ENCODE measurements at places on chromosomes 3 and 15.
A peak's percentile ranks its signal among the peaks of the same experiment; 100 is the strongest.

- DNase-seq, result peak; percentile 77
These were observed 7.0 kb downstream of the ADIPOQ start for GRCh38 chr3:186849374-186849975.

- no peak for DNase-seq
These were observed 31.3 kb upstream of the RAB6B start for GRCh38 chr3:133926736-133927539.

- DNase-seq, result no peak
These were observed 198.5 kb upstream of the RARB start for GRCh38 chr3:25229586-25229985.

- DNase-seq, result no peak
These were observed 463.1 kb downstream of the TBL1XR1 start for GRCh38 chr3:176734146-176734545.

DNA sequence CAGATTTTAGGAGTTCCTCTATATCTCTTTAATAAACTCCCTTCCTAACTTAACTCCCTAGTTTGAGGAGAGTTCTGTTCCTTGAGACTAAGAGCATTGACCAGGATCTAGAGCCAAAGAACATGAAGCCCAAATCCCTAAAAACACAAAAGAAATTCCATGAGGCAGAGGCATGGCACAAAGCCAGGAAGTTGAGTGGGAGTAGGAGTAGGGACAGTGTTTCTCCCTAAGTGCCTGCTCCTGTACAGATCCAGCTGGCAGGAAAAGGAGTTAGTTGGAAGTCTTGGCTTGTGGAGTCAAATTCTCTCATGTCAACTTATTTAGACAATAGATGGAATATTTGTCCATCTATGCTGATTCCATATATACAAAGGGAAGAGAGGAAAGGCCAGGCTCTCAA lies 11.4 kb downstream of the ACTC1 start:
- DNase-seq, result no peak

- DNase-seq, result no peak
These were observed 8.3 kb upstream of the USP8 start for GRCh38 chr15:50415752-50416404.

DNA sequence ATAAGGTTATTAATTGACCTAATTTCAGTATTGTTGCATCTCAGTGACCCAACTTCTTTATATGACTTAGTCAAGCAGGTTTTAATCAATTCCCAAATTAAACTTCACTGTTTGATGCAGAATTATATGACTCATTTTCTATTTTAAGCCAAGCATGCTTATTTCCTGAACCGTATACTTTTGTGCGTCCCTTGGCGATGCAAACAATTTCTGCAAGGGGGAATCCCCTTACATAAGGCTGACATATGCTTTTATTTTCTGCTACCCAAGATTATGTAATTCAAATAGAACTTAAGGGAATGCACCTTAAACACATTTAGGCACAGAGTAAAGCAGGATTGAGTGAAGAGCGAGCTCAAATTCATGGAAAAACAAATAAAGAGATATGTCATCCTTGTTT lies 303.9 kb downstream of the PDCD6IP start:
- DNase-seq, result no peak

DNA sequence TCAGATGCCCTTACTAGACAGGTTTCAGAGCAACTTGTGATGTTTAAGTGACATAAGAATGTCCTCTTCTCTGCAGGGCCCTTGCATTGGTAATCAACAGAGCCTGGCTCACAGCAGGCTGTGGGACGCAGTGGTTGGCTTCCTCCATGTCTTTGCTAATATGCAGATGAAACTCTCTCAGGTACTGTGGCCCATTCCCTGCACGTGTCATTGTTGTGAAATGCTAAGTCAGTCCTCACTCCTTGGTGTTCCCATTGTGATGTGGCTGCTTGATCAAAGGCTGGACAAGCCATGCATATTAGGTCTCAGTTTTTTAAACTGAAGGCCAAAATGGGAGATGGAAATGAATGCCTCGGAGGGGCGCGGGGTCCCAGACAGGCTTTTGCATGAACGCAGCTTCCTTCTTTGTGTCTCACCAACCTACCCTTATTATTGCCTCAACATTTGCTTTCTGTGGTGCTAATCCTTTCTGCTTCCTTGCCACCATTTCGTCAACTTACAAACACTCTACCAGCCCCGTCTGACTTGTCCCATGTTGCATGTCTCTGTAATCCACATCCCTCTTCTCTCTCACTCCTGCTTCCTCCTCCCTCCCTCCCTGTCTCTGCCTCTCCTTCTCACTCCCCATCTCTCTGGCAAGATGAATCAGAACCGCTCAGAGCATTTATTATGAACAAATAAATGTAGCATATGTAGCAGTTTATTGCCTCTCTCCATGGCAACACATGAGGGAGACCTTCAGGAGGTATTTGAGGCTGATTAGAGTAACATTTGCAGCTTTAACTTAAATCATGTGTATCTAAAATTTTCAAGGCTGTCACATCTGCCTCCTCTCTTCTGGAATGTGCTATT lies 133.2 kb upstream of the CHRM5 start:
- no peak for DNase-seq

Data from CD4-positive, alpha-beta T cell treated with Interferon alpha-2 for 1 hour (primary cell).